ENCODE measurements at places on chromosomes 3 and 15. TPM values are rescaled to one million over a fixed set of nuclear protein-coding genes. Genes with fewer than 3 reads are reported as not detected.

The LYZL4 gene
- total RNA-seq: not detected

The BFSP2 gene
- not detected for total RNA-seq

The SLC30A4 gene
- total RNA-seq: 1.0 TPM

The UCN2 gene
- total RNA-seq: not detected

The KBTBD12 gene
- total RNA-seq: not detected

Measured in activated naive CD4-positive, alpha-beta T cell treated with anti-CD3 and anti-CD28 coated beads for 36 hours (primary cell).